Sigmoid colon (tissue), 7 donors: ENCODE measurements at places on chromosomes 2 and 18. TPM values are rescaled to one million over a fixed set of nuclear protein-coding genes. Genes with fewer than 3 reads are reported as not detected.

Gene ANKRD36
- total RNA-seq: 28.0 TPM

Gene RAD51AP2
- total RNA-seq: not detected

DNA sequence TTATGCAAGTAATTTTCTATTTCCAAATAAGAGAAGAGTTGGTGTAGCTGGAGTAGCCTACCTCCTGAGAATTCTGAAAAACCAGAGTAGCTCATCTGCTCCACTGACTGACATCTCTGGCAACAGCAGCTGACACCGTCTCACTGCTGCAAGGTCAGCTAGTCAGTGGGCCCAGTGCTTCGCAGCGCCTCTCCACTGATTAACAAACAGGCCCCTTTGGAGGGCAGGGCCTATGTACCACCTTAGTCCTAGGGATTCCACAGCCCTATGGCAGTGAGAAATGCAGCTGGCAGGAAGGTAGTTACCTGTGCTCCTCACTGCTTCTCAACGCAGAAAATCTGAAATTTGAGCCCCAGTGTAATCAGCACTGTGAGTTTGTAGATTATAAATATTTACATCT is 97.5 kb downstream of the DLGAP1 start:
- DNase-seq: no peak

DNA sequence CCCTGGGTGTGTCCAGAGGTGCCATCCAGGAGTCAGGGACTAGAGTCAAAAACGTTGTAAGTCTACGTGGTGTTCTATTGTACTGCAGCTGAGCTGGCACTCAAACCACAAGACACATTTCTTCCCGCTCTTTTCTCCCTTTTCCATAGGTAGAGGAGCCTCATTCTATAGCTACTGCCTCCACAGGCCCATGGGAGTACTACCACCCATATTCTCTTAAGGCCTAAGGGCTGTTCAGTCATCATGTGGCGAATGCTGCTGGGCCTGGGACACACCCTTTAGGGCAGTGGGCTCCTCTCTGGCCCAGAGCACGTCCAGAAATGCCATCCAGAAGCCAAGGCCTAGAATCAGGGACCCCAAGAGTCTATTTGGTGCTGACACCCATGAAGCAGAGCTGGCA is 1271.7 kb downstream of the CNTNAP5 start:
- no peak for DNase-seq

DNA sequence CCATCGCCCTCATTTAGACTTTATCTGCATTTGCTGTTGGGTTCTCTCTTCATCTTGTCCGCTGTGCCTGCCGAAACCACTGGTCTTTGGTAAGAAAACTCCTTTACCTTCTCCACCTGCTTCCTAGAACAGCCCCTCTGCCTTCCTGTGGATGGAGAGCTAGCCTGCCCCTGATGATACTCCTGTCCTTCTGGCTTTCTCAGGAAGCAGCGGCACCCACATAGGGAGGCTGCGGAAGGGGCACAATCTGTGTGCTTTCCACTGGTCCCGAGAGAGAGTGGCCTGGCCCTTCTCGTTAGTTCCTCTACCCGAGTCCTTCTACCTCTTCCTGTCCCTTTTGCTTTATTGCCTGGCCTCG is 80.3 kb upstream of the RBM44 start:
- DNase-seq: no peak

DNA sequence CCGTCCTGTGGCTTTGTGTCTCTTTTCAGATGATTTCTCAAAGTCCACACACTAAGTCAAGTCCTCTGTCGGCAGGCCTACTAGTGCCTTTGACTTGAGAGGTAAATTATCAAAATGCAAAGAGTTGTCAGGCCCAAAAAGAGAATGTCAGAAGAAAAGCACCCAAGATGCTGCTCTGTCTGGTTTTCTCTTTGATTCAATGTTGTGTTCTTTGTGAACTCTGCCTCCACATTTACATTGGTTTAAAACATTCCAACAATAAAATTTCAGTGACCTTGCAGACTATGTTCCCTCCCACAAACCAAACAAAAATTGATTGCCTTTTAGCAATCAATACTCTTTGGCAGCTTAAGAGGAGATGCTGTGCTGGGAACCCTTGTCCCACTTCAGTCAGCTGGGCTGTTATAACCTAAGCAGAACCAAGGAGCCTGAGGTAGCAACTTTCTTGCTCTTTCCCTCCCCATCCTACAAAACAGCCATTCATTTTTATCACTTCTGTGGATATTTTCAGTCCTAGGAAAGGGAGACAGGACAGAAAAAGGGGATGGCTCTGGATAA is 19.6 kb upstream of the SATB2 start:
- DNase-seq: no peak

DNA sequence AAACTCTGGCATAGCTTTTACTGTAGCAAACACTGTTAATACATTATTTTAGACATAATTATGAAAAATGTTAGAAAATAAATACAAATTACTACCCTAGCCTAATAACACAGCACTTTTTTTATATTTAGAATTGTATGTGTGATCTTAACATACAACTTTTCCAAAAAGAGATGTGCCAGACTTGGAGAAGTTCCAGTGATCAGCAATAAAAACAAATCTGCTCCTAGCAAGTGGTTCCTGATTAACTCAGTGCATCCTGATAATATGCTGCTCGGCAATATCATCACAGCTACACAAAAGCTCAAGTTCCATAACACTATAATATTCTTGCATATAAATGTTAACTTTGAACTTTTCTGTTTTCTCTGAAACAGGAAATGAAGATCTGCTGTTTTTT is 22.4 kb upstream of the PTPRM start:
- no peak for DNase-seq

DNA sequence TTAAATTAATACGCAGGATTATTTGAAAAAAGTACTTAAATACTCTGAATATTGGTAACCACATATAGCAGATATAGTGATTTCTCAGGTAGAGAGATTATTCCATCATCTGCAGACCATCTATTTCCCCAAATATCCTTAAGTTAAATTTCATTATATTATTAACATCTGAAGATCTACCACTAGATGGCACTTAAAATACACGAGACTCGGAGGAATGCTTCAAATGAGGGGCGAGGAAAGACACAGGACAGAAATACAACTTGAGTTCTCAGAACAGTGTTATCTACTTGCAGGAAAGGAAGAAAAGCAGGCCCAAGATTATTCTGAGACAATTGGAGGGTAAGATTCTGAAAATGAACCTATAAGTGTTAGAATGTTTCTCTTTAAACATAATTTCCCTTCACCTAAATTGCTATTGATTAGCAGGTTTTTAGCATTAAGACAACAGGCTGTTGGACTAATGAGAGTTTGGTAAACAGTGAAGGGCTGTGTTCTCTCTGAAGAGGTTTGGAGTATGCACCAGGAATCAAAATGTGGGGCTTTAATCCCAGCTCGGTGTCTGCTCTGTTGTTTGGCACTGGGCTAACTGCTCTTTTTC is 76.9 kb upstream of the GCFC2 start:
- DNase-seq: no peak

- DNase-seq: no peak
These were observed 376.6 kb downstream of the EIPR1 start for GRCh38 chr2:3000968-3001367.

DNA sequence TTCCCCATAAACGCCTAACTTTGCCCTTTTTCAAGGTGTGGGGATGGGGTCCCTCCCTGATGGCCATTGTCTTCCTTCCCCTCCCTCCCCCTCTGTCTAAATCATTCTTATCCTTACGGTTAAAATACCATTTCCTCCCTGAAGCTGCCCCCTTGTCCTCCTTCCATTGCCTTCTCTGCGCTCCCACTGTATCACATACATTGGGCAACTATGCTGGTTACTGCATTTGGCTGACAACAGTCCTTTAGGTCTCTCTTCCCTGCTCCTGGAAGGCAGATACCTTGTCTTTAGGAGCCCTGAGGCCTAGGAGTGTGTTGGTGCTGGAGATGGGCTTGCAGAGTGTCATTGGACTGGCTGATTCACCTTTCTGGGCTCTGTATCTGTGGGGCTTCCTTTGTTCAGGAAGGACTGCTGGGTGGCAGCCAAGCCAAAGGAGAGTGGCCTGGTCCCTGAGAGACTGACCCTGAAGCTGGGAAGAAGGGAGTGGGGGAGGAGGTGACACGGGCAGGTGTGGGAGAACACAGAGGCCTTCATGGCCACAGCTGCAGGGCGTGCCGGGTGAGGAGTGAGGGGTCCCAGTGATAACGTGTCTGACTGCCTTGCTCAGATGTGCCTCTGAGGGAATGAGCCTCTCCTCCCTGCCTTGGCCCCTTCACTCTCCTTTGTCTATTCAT is 2.2 kb downstream of the WNT6 start:
- peak; percentile 42 for DNase-seq

Gene TMEM247
- not detected for total RNA-seq

GRCh38 chr2:96957244-96957643 is 29.1 kb downstream of the FAM178B start:
- DNase-seq: peak; percentile 58

DNA sequence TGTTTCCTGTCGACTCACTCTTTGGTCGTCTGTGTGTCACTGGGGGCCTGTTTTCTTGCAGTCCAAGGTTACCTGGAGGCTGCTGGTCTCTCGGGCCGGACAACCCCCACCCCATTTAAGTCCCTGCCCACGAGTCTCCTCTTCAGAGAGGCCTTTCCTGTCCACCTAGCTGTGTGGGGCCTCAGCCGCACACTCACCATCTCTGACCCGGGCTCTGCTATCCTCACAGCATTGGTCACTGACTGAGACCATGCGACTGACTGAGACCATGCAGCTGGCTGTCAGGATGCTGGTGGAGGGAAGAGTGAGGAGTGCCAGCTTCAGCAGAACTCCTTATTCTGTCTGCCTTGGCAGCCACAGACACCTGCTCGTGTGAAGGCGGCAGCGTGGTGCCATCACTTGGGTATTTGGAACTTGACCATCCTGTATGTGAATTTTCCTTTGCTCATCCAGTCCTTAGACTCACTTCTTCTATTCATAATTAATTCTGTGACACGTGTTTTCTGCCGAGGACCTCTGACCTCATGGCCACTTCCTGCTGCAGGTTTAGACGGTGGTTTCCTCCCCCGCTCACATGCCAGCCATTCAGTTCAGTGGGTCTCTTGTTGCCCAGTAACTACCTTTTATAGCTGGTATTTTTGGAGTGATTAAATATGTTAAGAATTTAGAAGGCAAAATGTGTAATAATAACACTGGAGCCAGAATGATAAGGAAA is 47.5 kb upstream of the ASB1 start:
- no peak for DNase-seq

Gene OSR1
- 7.8 TPM for total RNA-seq
